ENCODE measurements at places on chromosomes 7 and 10.

DNA sequence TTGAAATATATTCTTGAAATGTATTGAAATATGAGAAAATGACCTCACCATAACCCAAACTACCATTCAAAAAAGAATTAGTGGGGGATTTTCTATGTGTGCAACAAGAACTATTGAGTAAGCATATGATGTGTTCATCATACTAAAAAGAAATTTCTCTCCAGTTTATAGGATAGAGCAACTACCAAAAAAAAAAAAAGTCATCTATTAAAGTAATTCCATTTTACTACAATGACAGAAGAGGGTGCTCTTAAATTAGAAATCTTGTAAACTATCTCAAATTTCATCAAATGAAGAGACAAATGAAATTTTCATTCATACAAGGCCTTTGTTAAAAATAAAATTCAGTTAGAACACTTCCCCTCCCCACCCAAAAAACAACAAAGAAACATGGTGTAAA lies 195.4 kb upstream of the PLXDC2 start:
- DNase-seq, result no peak

DNA sequence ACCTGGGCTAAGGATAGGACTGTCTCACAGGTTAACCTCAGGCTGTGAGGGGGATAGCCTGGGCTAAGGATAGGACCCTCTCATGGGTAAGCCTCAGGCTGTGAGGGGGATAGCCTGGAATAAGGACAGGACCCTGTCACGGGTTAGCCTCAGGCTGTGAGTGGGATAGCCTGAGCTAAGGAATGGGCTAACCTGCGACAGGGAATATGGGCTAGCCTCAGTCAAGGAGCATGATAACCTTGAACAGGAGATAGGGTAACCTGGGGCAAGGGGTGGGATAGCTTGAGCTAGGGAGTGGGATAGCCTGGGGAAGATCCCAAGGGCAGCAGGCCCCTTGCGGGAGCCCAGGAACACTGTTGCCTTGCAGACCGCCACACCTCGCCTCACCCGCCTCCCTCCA lies 42.7 kb downstream of the GRID2IP start:
- no peak for DNase-seq

- peak; percentile 79 for DNase-seq
These were observed at the start of gene ZNF365 for GRCh38 chr10:62373995-62374861. Gene ZNF365, plus strand, starts transcription at chr10:62374369. Its CDS starts 1,825 bp downstream, at chr10:62376194.

GRCh38 chr10:126502441-126502840 lies 114.2 kb upstream of the ADAM12 start:
- DNase-seq, result no peak

GRCh38 chr10:106557951-106558733 lies 606.4 kb downstream of the SORCS1 start:
- DNase-seq, result no peak

DNA sequence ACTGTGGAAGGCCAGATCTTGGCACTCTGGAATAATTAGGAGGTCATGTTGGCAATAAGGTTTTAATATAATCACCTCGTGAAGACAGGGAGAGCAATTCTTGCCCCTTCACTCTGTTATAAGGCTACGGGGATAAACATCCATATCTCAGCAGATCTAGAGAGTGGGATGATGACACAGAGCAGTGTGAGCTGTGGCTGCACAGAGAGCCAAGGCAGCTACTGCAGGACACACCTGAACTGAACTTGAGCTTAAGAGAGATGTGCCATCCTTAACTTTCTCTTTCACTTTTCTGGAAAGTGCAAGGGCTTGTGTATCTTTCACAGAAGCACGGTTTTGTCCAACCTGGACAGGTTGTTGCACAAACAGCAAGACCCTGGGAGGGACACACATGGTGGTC lies 174.7 kb downstream of the GATA3 start:
- no peak for DNase-seq

- DNase-seq, result no peak
These were observed 166.6 kb downstream of the THSD7A start for GRCh38 chr7:11665357-11665756.

GRCh38 chr10:119516381-119517234 lies 25.9 kb downstream of the RGS10 start:
- DNase-seq, result no peak

DNA sequence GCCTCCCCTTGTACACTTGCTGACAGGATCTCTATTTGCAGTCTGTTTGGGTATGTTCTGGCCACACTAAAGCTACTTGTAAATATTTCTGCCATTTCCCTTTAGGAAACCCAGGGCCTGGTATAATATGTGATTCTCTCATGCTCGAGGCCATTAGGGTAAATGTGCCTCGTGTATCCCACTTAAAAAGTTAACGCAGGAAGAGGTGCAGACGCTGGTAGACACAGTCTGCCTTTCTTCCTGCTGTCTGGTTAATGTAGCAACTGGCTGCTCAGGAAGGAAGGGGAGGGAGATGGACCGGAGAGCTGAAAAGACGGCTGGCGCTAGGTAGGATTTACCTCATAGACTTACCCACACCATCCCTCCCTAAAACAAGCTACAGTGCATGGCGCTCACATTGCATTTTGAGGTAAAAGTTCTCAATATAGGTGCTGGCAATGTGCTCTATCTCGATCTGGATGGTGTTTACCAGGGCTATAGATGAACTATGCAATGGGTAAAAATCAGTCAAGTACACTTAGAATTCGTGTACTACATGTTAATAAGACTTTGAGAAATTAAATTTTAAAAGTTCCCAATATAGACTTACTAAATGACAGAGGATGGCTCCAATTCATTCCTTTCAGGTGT lies 125.9 kb downstream of the JAZF1 start:
- DNase-seq, result no peak

GRCh38 chr7:111951052-111951451 lies 255.1 kb downstream of the DOCK4 start:
- DNase-seq, result no peak

GRCh38 chr7:53325061-53325460 lies 289.6 kb downstream of the POM121L12 start:
- no peak for DNase-seq

GRCh38 chr10:90889636-90890035 lies 17.9 kb downstream of the RPP30 start:
- no peak for DNase-seq

DNA sequence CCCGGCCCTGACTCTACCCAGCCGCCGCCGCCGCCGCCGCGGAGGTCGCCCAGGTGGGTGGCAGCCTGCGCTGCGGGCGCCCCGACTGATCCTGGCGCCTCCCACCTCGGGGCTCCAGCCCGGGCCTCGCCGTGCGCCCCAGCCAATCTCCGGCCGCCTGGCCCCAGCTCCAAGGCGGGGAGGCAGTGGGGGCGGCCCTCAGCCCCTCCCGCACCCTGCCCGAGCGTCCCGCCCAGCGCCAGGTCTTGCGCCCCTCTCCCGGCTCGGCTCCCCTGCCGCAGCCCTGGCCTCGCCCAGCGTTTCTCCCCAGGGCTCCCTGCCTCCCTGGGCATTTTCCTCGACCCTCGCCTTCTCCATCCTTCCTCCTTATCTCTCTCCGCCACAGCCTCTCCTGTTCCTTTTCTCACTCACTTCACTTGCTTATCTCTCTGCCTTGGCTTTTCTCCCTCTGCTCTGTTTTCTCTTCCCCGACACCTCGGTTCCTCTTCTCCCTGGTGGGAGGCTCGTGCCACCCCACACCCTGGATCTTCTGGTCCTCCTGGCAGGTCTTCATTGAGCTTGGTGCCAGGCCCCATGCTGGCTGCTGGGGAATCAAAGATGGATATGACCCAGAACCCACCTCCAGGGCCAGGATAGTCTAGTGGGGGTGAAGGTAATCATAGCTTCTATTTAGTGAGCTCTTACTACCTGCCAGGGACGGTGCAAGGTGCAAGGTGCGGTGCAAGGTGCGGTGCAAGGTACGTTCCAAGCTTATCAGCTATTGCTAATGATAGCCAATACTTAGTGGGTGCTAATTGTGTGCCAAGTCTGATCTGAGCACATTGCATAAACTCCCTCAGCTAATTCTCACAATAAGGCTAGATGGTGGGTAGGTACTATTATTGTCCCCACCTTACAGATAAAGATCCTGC lies at the start of gene SFRP5:
TSS of gene SFRP5 (minus strand) at position 87 of the 911 bp plus-strand sequence. CDS start 166 bp downstream, outside the sequence.
- peak; percentile 17 for DNase-seq

DNA sequence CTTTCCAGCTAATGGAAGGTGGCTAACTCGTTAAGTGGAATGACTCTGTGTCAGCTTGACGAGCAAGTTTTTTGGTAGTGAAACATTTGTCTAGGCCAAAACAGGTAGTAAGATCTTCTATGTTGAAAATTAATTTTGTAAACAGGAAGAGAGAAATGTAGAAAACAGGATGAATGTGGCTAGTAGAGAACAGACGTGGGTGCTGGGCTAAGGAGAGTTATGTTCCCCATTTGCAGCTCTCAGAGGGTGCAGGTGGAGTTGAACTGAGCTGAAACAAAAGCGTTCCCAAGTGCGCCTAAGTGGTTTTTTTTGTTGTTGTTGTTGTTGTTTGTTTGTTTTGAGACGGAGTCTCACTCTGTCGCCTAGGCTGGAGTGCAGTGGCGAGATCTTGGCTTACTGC lies 59.5 kb upstream of the SRPK2 start:
- no peak for DNase-seq
